Suppressor macrophage treated with lipopolysaccharide for 1 hour (primary cell): ENCODE measurements at places on chromosomes 11 and 22.

- DNase-seq, result no peak
Observed at GRCh38 chr11:73240190-73240781, 22.2 kb downstream of the P2RY2 start.

DNA sequence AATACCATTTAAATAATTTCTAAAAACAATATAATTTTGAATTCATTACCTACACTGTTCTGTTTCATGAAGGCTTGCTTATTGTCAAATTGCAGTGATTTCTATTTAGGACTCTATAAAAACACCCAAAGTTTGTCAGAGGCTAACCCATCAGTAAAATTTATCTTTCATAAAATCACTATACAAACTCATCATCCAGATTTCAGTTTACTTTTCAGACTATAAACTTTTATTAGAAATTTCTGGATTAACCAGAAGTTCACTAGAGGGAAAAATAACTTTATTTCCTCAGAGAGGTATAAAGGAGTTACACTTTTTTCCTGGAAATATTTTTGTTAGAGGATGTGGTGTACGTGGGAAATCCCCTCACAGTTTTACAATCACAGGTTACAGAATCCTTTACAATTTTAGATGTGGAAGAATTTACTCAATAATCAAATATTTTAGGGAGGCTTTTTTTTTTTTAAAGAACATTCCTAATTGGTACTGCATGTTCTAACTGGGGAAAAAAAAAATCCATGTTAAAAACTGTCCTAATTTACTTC, 176.7 kb downstream of the SWAP70 start:
- DNase-seq, result no peak

GRCh38 chr11:95883381-95883780, 40.5 kb downstream of the MTMR2 start:
- peak; percentile 13 for DNase-seq

DNA sequence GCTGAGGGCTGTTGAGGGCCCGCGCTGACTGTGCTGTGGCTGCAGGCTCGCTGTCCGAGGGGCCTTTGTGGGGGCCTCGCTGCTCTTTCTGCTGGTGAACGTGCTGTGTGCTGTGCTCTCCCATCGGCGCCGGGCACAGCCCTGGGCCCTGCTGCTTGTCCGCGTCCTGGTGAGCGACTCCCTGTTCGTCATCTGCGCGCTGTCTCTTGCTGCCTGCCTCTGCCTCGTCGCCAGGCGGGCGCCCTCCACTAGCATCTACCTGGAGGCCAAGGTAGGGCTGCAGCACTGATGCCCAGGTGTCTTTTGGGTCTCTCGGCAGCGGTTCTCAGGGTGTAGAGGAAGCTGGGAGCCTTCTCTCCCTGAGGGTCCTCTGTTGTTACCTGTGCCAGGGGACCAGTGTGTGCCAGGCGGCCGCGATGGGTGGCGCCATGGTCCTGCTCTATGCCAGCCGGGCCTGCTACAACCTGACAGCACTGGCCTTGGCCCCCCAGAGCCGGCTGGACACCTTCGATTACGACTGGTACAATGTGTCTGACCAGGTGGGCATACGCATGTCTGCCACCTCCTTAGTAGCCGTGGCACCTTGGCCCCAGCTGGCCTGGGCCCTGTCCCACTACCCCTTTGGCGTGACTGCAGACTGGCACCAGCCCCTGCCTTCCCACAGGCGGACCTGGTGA, 2.2 kb downstream of the GPR137 start:
- no peak for DNase-seq

GRCh38 chr11:69351460-69351859, 57.5 kb downstream of the MYEOV start:
- DNase-seq, result peak; percentile 43

DNA sequence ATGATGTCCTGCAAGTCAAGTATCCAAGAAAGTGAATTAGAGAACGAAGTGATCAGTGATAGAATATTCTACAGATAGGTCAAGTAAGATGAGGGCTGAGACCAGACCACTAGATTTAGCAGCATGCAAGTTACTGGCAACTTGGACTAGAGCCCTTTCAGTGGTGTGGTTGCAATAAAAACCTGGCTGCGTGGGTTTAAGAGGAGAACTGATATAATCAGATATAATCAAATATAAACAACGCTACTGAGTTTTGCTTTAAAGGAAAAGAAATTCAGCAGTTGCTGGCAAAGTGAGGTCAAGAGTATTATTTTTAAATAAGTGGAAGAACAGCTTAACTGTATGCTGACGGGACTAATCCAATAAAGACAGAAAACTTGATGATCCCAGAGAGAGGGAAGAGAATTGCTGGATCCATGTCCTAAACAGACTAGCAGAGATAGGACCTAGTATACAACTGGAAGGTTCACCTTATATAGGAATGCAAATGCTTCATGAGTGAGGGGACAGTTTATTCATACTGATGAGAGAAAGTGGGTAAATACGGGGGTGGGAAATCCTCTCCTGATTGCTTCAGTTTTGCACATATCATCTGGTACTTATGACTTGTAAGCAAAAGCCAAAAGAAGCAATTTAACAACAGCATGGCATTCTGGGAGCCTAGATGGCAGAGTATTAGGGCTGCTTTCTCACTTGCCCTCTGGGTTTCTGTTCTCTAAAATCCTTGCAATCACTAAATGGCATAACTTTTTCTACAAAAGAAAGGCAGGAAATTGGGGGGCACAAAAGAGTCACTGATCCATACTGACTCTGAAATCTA, 146.2 kb downstream of the RBFOX2 start:
- no peak for DNase-seq

DNA sequence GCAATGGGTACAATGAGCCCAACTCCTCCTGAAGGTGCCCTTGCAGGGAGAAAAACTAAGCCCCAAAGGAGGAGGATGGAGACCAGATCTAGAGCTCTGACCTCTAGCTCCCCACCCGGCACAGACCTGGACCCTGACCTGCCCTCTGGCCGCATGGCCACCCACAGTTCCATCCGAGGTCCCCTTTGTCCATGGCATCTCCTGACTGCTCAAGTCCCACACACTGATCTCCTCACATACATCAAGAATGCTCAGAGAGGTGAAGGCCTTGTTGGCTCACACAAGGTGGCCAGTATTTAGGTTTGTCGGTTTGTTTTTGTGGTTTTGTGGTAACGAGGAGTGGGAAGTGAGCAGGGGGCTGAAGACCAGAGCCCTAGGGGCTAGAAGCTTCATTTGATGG, 423.5 kb upstream of the B3GAT1 start:
- no peak for DNase-seq

- DNase-seq, result peak; percentile 74
Observed at GRCh38 chr11:76234416-76235232, 28.3 kb upstream of the WNT11 start.

DNA sequence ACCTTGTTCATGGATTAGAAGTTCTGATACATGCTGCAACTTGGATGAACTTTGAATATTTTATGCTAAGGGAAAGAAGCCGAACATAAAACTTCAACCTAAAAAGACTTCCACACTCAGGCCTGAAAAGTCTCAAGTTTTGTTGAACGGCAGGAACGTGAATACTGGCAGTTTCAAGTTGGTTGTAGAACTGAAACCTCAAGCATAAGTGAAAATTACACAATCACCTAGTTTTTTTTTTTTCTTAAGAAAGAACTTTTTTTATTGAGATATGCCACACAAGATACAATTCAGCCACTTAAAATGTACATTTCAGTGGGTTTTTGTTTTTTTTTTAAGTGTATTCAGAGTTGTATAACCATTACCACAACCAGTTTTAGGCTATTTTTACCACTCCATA, 50.8 kb upstream of the ADORA2A start:
- DNase-seq, result peak; percentile 27

DNA sequence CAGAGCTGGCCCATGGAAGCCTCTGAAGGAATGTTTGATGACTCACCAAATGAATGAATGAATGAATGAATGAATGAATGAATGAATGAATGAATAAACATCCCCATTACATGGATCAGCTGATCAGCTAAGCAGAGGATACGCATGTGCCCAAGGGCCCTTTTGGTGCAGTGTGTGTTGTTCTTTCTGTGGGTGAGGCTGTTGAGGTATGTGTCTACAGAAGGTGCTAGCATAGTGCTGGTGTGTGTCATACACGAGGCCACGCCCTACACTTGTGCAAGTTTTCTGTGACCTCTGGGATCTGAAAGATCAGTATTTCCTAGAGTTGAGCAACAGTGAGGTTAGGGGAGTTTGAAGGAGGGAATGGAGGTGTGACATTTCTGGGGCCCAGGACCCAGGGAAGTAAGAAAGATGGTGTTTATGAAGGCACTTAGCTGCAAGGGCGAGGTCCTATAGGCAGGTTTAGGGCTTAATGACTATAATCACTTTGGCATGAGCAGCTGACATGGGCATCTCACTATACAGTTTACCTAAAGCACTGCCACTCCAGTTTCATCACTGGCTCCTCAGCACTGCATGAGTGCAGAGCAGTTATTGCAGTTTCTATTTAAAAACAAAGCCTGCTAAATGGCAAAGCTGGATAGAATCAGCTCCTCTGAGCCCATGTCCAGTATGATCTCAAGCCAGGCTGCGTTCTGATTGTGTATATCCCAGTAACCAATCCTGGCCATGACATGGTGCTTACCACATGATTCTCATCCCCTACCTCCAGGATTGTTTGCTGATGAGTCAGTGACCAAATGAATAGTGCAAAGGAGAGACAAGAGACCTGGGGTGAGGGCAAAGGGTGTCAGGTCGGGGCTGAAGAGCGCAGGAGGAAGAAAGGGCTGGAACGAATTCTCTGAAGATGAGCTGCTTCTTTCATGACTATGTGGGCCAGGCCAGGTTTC, 36.4 kb upstream of the E2F8 start:
- no peak for DNase-seq
